Cardiac septum (tissue), 1 donor: ENCODE measurements at places on chromosomes 11 and 22. TPM values are rescaled to one million over a fixed set of nuclear protein-coding genes. Genes with fewer than 3 reads are reported as not detected.

The NPAS4 gene
- total RNA-seq: not detected

DNA sequence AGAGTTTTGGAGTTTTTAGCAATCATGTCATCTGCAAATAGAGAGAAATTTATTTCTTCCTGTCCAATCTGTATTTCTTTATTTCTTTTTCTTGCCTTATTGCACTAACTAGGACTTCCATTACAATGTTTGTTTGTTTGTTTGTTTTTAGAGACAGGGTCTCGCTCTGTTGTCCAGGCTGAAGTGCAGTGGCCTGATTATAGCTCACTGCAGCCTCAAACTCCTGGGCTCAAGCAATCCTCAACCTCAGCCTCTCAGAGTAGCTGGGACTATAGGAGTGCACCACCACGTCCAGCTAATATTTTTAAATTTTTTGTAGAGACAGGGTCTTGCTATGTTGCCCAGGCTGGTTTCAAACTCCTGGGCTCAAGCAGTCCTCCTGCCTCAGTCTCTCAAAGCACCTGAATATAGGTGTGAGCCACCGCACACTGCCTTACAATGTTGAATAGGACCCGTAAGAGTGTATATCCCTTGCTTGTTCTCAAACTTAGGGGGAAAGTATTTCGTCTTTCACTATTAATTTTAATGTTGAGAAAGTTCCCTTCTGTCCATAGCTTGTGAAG, 29.6 kb upstream of the MAPK1 start:
- no peak for DNase-seq

GRCh38 chr11:44681698-44682097, 45.1 kb upstream of the TSPAN18 start:
- DNase-seq: no peak

The CHADL gene
- 2.9 TPM for total RNA-seq

GRCh38 chr11:95337972-95338429, 107.0 kb upstream of the SESN3 start:
- no peak for DNase-seq

DNA sequence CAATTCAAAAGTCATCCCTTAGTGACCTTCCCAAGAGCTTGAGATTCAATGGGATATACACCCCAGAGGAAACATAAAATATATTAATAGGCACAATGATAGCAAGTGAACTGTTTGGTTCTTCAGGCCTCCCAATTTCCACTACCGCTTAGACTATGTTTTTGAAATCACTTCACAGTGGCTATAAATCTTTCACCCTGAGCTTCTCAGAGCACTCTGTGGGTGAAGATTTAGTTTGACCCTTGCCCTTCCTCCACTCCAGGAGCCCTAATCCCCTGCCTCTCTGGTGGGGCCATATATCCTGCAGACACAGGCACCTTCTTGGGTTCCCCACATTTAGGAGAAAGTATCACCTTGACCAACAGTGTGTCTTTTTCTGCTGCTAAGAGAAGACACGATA, 186.9 kb upstream of the PITPNB start:
- DNase-seq: no peak

- no peak for DNase-seq
Observed at GRCh38 chr11:33005175-33005574, 10.5 kb upstream of the DEPDC7 start.

GRCh38 chr22:48748860-48749554, 1078.7 kb downstream of the BRD1 start:
- peak; percentile 68 for DNase-seq

GRCh38 chr11:16853266-16853665, 114.8 kb downstream of the C11orf58 start:
- no peak for DNase-seq

DNA sequence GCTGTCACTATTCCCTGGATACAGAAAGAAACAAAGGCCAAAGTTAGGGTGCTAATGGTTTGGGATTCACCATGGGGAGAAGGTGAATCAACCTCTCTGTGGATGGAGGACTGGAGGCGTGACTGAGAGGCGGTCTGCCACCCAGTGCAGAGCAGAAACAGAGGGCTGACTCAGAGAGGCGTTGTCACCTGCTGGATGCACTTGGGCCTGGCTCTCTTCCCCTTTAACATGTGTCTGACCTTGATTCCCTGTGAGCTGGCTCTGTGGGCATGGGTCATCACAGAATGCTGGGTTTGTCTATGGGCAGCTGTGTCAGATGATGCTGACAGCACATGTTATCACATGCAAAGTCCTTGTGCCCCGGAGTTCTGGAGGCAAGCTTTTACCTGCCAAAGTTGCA, 75.9 kb downstream of the LDLRAD3 start:
- no peak for DNase-seq

The CNIH2 gene
- 0.22 TPM for total RNA-seq

DNA sequence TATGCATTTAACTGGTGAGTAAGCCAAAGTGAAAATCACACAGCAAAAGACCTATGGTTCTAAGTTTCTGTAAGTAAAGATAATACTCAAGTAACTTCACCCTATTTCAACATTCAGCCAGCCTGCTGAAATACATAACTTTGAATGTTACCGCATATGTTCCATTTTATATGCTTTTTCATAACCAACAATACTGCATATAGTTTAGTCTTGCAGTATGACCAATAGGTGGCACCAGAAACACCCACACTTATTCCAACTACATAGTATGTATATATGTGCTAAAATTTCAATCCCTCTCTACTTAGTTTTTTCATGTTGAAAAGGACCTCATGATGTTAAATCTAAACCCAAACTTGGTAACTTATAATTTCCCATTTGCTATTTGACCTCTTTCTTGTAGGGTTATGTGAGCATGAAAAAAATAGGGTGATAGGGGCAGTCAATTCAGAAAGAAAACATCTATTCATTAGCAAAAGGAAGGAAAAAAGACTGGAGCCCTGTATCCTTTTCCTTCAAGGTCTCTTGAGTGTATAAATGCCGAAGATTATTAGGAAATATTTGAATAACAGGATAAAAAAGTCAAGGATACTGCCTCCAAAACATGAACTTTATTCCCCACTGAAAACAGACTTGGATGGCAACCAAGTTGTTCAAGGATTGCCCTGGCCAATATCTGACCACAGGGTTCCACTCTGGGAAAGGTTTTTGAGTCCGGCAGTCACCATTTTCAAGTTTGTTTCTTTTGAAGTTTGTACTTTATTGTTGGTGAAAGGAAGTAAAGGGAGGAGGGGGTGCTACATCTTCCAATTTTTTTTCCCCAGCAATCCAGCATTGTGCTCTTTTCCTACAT, 23.8 kb upstream of the FZD4 start:
- no peak for DNase-seq

DNA sequence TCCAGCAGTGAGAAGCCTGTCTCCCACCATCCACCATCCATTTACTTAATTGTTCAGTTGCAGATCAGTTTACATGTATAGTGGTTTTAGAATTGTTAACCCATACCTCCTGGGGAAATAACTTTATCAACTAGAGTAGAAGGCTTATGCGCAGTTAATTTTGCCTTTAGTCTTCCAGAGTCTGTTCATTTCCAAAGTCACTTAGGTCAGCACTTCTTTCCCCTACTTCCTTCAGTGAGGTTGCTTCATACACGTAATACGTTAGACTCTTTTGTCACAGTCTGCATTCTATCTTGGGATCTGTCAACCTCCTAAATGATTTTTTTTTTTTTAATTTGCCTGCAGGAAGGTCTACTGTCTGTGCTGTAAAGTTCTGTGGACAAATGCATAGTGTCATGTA, 495.6 kb upstream of the ISX start:
- no peak for DNase-seq

- DNase-seq: no peak
Observed at GRCh38 chr11:42770444-42771065, 541.2 kb upstream of the API5 start.

DNA sequence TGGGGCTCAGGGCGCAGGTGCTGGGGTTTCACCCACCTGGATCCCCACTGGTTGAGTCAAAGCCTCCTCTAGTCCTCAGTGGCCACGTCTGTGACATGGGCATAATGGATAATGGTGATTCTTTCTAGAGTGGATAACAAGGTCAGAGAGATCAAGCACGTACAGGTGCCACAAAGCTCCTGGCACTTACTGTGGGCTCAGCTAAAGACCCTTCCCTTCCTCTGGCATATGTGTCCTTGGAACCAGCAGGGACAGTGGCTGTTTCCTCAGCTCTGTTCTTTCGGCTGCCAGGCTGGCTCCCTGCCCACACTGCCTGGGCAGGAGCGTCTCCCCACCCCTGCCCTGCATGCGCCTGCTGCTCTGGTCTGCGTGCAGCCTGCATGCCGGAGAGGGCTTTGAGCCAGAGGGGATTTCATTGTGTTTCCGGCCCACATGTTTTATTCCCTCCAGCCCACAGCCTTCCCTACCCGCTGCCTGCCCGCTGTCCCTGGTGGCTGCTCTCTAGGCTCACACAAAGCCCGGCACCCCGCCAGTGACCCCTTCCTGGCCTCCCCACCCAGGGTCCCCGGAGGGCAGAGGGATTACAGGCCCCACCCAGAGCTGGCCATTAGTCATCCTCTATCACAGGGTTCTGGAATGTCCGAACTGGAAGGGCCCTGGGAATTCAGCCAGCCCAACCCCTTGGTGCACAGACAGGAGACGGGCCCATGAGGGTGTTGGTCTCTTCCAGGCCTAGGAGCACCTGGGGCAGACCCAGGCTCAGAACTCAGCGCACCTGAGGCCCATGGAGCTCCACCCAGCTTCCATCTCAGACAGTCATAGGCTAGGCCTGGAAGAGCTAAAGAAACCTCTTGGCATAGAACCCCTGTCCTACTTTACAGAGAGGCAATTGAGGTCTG, 55.3 kb upstream of the GCAT start:
- peak; percentile 94 for DNase-seq

The CD6 gene
- total RNA-seq: 0.86 TPM

GRCh38 chr11:19294444-19294843, 53.7 kb upstream of the E2F8 start:
- DNase-seq: no peak

The BAIAP2L2 gene
- 0.24 TPM for total RNA-seq

The SULT4A1 gene
- total RNA-seq: 0.13 TPM

The OR51L1 gene
- total RNA-seq: not detected

The NOX4 gene
- 9.4 TPM for total RNA-seq

The AQP11 gene
- 0.54 TPM for total RNA-seq

DNA sequence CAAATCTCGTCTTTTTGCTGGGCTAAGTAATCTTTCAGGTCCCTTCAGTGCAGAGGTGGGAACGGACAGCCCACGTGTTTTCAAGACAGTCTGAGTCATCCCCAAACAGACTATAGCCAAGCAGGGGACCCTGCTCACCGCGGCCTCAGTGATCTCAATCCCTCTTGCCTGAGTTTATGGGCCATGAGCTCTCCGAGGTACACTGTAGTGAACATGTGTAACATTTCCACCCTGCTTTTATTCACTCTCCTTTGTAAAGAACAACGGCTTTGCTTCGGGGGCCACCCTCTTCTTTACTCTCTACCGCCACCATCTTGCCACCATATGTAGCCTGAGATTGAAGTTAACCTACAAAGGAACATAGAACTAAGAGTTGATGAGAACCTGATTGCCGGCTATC, 11.5 kb upstream of the KCTD14 start:
- DNase-seq: no peak

- no peak for DNase-seq
Observed at GRCh38 chr11:122202951-122203456, 87.0 kb upstream of the BLID start.

DNA sequence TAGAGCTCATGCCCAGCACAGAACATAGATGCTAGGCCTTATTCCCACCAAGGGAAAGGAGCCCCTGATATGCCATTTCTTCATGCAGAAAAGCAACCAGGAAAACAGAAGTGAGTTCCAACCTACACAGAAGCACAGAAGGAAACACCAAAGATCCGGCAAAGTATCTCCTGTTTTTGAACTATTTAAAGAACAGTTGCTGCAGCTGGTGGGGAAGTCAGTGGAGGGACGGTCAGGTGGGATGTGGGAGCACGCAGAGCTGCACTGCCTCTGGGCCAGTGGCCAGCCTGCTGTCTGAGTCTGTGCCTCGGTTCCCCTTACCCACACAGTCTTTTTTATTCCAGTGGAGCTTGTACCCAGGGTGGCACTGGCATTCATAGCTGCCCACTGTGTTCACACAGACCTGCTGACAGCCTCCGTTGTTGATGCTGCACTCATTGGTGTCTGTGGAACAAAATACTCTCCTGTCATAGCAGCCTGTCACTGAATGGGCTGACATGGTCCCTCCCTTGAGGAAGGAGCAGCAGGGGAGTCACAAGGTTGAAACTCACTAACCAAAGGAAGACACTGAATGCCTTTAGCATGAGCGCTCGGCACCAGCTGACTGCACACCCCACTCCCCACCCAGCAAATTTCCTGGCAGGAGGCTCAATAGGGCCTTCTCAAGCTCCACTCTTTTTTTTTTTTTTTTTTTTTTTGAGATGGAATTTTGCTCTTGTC, 37.9 kb downstream of the SCUBE2 start:
- no peak for DNase-seq
